Karpas-422 (cell line): ENCODE measurements at places on chromosomes 6 and 20. TPM values are rescaled to one million over a fixed set of nuclear protein-coding genes. Genes with fewer than 3 reads are reported as not detected.

- no peak overlapping the region for H3K27ac ChIP-seq
- no peaks in the 10 kb centered on the region for H3K4me1 ChIP-seq
- no peaks in the 10 kb centered on the region for H3K27me3 ChIP-seq
Measured at GRCh38 chr6:49736017-49736508, 8.1 kb downstream of the CRISP3 start.

- no peak overlapping the region for H3K4me3 ChIP-seq
- H3K27me3 ChIP-seq: no peaks in the 10 kb centered on the region
- DNase-seq: no peak
Measured at GRCh38 chr6:106561686-106562405, 67.5 kb downstream of the RTN4IP1 start.

- DNase-seq: no peak
- H3K4me1 ChIP-seq: no peaks in the 10 kb centered on the region
- no peaks in the 10 kb centered on the region for H3K36me3 ChIP-seq
- H3K27me3 ChIP-seq: no peaks in the 10 kb centered on the region
- no peak overlapping the region for H3K4me3 ChIP-seq
Measured at GRCh38 chr6:27303613-27304272, 8.3 kb downstream of the POM121L2 start.

DNA sequence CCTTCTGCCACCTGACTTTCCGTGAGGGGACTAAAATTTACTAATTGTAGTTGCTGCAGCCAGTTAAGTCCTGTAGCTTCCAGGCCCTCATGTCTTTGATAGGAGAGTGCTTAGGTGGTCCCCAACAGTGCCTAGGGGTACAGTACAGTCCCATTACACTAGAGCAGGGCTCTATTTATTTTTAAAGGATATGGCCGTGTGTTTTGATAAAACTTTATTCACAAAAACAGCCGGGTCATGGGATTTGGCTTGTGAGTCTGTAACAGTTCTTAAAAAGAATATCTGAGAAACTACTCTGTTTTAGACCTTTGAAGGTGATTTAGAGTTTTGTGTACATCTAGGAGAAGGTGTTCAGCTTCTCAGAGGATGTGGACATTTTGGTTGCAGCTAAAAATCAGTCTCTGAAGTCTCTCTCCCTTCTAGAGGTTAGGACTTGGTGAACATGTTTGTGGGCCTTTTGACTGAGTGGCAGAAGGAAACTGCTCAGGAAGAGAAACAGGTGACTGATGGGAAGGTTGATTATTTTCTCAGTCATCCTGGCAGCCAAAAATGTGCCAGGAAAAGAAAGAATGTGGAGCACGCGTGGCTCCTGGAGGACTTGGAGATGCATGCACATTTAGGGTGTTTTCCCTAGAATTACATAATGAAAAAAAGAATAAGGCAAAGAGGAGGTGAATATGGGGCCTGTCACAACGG lies 57.4 kb downstream of the VAPB start:
- no peak for DNase-seq
- no peak overlapping the region for H3K27ac ChIP-seq
- H3K27me3 ChIP-seq: no peaks in the 10 kb centered on the region
- peaks cover 6% of the 10 kb centered on the region; the same call in 1 of the 2 replicates for H3K4me1 ChIP-seq

DNA sequence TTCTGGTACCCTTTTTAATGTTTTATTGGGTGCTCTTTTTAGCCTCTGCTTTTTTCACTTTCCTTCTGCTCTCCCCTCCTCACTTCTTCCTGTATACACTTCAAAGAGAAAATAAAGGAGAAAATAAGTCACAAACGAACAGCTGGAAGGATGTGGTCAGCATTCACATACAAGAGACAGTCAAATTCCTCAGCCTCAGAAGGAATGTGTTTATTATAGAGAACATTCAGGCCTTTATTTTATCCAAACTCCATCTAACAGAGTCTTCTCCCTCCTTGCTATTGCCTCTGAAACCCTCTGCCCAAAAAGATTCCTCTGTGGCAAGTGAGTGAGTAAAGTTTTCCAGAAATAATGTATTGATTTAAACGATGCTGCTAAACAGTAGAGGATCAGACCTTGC lies 490.4 kb downstream of the FRK start:
- no peaks in the 10 kb centered on the region for H3K4me1 ChIP-seq
- no peak overlapping the region for H3K27ac ChIP-seq
- H3K27me3 ChIP-seq: no peaks in the 10 kb centered on the region

- no peak overlapping the region for H3K27ac ChIP-seq
- H3K4me3 ChIP-seq: no peak overlapping the region
- H3K36me3 ChIP-seq: no peaks in the 10 kb centered on the region
- no peaks in the 10 kb centered on the region for H3K4me1 ChIP-seq
Measured at GRCh38 chr6:9754515-9754914, 660.4 kb downstream of the TFAP2A start.

Gene GINS1
- 10.2 and 14.4 TPM in 2 replicates for total RNA-seq
